ENCODE measurements at places on chromosomes 1 and 21.

DNA sequence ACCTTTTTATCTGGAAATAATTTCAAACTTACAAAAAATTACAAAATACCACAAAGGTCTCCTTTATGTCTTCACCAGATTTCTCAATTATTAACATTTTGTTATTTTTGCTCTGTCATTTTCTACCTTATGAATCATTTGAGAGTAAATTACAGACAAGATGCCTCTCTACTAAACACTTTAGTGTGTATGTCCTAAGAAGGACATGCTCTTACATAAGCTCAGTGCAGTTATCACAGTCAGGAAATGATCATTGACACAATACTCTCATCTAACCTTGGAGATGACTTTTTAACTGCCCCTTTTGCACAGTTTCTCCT, 378.9 kb upstream of the RUNX1 start:
- no peak for DNase-seq

GRCh38 chr1:19307794-19308508, 4.0 kb downstream of the AKR7A2 start:
- no peak for DNase-seq

- no peak for DNase-seq
These were observed 126.9 kb downstream of the ESRRG start for GRCh38 chr1:216596281-216596862.

GRCh38 chr1:181737056-181737455, 253.7 kb downstream of the CACNA1E start:
- peak; percentile 4 for DNase-seq

DNA sequence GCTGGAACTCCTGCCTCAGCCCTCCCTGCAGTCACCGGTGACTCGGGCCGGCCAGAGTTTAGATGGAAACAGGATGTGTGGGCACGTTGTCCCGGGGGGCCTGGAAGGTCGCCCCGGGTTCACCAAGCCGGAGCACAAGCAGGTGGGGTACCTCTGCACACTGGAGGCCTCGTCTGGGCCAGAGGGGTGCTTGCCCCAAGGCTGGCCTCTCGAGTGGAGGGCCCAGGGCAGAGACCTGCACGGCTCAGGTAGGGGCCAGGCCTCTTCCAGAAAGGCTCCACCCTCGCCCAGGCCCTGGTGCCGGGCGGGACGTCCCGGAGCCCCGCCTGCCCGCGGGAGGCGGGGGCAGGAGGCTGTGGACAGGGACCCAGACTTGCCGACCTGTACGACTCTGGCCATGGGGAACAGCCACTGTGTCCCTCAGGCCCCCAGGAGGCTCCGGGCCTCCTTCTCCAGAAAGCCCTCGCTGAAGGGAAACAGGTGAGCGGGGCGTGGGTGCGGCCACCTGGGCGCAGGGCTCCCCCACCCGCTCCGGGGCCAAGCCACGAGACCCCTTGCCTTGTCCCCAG, at the start of gene PLEKHN1:
Gene PLEKHN1, plus strand, starts transcription at position 348 of the 569 bp plus-strand sequence. Its CDS starts 50 bp downstream, at position 398.
- DNase-seq, result peak; percentile 80

GRCh38 chr1:115307661-115308060, 30.4 kb downstream of the NGF start:
- no peak for DNase-seq

GRCh38 chr21:22650226-22650625, 1652.0 kb downstream of the NCAM2 start:
- DNase-seq, result no peak

- peak; percentile 79 for DNase-seq
These were observed 27.8 kb upstream of the RNF187 start for GRCh38 chr1:228459091-228459993.

- no peak for DNase-seq
These were observed 39.6 kb downstream of the HSD3B1 start for GRCh38 chr1:119546641-119547040.

DNA sequence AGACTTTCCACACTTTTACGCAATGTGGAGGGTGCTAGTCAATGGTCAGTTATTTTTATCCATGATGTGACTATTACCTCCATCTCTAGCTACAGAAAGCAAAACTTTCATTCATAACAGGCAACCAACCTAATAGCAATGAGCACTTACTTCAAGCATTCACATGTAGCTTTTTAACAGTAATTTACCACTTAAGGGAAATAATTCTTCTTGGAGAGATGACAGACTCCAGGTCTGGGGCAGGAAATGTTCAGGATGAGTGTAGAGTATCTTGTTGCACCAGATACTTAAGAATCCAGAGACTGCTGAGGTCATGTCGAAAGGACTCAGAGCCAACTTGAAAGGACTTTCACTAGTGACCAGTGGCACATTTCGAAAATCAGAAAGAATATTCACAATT, 347.6 kb downstream of the CHRM3 start:
- no peak for DNase-seq

DNA sequence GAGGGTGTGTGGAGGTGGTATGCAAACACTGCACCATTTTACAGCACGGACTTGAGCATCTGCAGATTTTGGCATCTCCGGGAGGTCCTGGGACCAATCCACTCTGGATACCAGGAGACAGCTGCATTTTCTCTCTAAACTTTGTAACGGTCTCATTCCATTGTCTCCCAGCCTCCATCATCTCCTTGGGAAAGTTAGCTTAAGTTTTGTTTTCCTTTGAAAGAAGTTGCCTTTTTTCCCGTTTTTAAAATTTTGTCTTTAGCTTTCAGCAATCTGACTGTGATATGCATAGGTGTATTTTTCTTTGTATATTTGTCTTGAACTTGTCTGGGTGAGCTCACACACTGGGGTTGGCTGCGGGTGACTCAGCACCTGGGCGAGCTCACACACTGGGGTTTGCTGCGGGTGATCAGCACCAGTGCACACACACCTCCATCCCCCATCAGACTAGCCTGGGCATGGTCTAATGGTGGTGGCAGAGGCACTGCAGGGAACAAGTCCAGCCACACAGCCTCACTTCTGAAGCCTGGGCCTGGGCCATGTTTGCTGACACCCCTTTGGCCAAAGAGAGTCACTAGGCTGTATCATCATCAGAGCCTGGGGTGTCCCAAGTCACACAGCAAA, 32.1 kb upstream of the COL18A1 start:
- no peak for DNase-seq

GRCh38 chr1:154497026-154497806, 4.8 kb upstream of the TDRD10 start:
- DNase-seq, result no peak

GRCh38 chr21:26351661-26352060, 181.1 kb upstream of the APP start:
- no peak for DNase-seq

DNA sequence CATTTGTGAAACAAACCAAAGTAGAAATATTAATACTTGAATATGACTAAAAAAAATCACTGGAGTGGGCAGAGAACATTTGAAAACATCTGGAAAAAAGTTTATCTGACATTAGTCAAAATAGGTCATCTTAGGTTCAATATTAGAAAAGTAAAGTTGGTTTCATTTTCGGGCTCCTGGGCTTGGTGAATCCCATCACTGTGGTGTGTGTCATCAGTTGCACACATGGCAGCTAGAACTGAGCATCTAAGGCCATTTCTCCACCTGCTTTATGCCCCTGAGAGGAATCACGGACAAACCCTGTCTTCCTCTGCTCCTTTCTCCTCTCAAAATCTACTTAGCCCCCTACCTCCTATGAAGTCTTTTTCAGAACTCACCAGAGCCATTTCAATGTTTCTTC, 5.4 kb downstream of the HSD11B1 start:
- no peak for DNase-seq

DNA sequence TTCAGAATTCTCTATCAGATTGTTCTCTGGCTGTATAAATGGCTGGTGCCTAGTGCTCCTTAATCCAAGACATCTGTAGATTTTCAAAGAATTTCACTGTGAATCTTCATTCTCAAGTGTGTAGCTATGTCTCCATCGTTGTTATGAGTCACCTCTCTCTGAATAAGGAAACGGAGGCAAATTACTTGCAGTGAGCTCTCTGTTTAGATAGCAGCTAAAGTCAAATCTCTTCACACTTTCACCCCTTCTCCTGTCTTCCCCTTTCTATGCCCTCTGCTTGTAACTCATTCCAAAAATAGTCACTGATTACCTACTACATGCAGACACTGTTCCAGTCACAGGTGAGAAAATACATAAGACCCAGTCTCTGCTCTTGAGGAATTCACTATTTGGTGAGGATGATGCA, 39.7 kb downstream of the CHML start:
- no peak for DNase-seq

GRCh38 chr1:236998546-236998945, 5.7 kb downstream of the MT1HL1 start:
- DNase-seq, result no peak

DNA sequence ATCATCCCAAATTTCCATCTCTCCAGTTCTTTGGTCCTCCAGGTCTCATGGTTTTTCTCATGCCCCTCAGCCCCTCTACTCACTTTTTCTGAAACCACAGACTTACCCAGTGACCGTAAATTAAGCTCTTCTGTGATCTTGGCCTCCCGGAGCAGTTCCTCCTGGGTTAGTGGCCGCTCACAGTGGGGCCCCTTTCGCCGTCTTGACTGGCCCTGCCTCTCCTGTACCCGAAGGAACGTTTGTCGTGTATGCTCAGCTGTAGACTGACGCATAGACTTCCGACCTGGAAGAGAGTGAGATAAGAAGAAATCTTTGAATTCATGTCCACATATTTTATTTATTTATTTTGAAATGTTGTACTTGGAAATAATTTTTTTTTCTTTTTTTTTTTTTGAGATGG, 5.8 kb downstream of the VPS72 start:
- no peak for DNase-seq

- no peak for DNase-seq
These were observed 83.4 kb downstream of the PDE9A start for GRCh38 chr21:42736646-42737350.

DNA sequence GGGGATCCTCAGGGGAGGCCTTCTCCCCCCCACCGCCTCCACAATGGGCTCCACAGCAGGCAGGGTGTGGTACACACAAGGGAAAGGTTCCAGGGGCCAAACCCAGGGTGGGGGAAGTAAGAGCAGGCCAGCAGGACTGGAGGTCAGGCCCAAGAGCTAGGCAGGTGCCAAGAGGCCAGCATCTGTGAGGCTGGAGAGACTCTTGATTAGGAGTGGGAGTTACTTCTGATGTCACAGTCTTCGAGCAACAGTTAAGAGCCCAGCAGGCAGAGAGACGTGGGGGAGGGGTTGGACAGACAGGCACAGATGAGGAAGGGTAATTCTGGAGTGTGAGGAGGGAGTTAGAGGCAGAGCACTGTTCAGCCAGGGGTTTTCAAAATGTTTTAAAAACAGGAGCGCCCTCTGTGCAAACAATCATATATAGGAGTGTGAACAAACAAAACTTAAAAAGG, 55.8 kb downstream of the SLC9A1 start:
- DNase-seq, result no peak

DNA sequence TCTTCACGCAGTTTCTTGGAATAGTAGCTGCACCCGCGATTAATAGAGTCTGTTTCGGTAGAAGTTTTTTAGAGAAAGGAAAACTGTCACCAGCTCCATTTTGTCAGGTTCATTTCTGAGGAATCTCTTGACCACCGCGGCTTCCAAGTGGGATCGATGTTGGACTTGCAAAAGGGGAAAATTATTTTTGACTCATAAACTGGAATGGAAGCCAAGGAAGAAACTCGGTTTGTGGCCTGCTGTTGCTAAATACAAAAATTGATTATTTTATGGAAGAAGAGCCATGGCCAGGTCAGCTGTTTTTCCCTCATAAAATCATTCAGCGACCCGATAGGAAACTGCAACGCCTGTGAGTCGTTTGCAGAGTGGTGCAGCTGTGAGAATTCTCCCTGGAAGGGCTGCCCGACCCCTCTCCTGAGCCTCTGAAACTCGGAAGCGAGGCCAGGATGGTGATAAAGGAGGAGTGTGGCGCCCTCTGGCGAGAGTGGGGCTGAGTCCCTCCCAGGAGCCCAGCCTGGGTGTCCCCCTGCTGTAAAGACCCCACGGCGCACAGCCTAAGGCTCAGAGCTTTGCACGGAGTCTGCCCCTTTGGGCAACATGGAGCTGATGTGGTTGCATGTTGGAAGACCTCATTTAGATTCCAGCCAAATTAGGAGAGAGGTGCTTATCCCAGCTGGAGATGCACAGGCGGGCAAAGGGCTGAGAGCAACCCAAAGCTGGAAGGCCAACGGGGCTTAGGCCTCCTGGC, 83.6 kb upstream of the SLC25A33 start:
- peak; percentile 23 for DNase-seq

GRCh38 chr1:43831851-43832250, 101.8 kb upstream of the ARTN start:
- no peak for DNase-seq

- DNase-seq, result no peak
These were observed 9.2 kb upstream of the BEND5 start for GRCh38 chr1:48785869-48786268.

DNA sequence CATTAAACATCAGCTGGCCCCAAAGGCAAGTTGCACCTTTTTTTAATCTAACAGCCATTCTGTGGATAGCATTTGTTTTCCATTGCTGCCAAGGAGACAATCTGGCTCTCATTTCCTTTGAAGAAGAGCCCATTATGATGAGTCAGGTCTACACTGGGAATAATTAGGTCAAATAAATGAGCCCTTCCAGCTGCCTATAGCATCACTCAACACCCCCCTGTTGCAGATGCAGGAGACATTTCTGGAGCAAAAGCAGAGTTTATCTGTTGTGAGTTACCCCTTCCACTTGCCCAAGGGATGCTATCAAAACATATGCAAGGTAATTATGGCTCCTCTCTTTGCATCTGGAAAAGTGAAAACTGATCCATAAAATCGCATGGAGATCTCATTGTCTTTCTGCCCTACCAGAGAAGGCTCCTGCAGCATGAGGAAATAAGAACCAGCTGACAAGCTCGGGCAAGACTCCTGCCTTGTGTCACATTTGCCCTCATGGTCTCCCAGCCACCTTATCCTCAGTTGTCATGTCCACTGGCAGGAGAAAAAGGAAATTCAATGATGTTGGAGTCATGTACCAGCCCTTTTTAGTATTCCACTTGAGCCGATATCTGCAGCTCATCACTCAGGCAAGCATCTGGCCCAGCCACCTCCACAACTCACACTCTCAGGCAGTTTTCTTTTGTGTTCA, 135.9 kb downstream of the SLC30A10 start:
- DNase-seq, result peak; percentile 54

DNA sequence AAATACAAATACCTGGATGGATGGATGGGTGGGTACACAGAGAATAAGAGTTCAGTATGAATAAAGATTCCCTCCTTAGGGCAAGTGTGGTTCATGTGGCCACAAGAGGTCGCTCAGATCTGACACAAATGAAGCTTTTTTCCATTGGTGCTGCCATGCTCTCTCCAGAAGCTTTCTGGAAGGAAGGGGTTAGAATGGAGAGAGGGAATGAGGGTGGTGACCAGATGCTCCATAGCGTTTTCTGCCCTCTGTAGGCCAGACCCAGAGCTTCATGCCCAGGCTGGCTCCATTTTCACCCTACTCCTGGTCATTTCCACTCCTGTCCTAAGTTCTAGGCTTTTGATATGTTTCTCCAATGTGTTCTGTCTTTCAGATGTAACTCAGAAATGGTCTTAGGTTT, 3.3 kb upstream of the FCRL6 start:
- peak; percentile 89 for DNase-seq

- DNase-seq, result peak; percentile 45
These were observed 72.5 kb upstream of the TNFSF18 start for GRCh38 chr1:173122958-173123852.

- no peak for DNase-seq
These were observed 81.8 kb upstream of the SGIP1 start for GRCh38 chr1:66452162-66452561.

GRCh38 chr21:41733951-41734689, 32.7 kb downstream of the RIPK4 start:
- no peak for DNase-seq

GRCh38 chr1:49013079-49013478, 236.4 kb upstream of the BEND5 start:
- no peak for DNase-seq

GRCh38 chr1:39501666-39502065, 10.2 kb downstream of the BMP8A start:
- DNase-seq, result no peak
